PC-9 (cell line): ENCODE measurements at places on chromosomes 16 and 17.

DNA sequence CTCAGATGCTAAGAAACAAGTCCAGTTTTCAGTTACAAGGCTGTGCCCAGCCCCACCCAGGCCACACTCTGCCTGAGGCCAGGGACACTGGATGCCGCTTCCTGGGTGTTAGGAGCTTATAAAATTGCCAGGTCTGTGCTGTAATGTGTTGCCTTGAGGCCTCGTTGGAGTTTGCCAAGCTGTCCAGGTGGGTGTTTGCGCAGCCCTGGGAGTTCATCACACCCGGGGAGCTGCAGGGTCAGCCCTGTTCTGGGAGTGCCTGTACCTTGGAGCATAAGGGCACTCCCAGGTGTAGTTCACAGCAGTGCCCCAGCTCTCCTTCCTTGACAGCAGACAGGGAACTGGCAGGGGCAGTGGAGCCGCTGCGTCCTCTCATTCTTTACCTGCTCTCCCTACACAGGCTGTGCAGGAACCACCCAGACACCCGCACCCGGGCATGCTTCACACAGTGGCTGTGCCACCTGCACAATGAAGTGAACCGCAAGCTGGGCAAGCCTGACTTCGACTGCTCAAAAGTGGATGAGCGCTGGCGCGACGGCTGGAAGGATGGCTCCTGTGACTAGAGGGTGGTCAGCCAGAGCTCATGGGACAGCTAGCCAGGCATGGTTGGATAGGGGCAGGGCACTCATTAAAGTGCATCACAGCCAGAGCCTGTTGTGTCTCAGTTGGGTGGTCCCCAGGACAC, 1.6 kb downstream of the GFER start:
- peak; percentile 66 for DNase-seq

- peak; percentile 58 for DNase-seq
Observed at GRCh38 chr17:49407981-49408501, 6.6 kb downstream of the PHB1 start.

- DNase-seq: no peak
Observed at GRCh38 chr16:52466994-52467393, 79.9 kb downstream of the TOX3 start.

- DNase-seq: no peak
Observed at GRCh38 chr17:57761887-57762286, 16.8 kb upstream of the CCDC182 start.

- DNase-seq: no peak
Observed at GRCh38 chr16:4790871-4791270, 2.7 kb upstream of the SEPTIN12 start.

DNA sequence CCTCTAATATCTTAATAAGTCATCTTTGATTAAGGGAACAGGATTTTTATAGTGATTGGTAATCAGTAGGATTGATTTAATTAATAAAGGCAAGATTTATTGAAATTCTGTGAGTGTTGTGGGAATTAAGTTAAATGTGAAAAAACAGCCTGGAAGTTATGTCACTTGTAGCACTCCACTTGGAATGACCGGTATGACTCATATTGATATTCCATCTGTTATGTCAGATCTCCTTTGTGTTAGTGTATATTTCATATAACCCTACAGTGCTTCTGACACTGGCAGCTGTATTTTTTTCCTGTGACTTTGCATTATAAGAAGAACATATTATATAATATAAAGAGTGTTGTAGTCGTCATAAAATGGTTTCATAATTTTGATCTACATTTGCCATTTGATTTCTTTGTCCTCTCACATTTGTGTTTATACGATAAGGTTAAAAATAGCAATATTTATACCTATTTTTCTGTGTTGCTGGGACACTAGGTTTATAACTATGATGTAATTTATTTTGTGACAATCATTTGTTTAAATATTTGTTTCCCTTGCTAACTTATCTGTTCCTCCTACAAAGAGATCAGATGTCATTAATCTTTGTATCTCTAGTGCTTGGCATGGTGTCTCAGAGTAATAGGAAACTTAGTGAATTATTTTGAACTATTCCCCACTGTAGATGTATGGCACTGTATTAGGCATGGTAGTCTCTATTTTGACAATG, 249.0 kb downstream of the BCAS3 start:
- DNase-seq: no peak

DNA sequence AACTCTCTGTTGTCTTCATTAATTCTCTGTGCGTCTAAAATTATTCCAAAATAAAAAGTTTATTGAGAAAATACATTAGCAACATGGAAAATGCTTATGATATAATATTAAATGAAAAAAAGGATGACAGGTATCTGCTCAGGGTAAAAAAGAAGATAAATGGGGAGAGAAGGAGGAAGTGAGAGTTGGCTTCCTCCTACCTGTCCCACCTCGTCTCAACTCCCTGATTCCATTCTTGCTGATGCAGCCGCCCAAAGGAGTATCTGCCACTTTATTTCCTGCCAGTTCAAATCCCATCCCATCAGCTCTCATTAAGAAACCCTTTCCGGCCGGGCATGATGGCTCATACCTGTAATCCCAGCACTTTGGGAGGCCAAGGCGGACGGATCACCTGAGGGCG, 72.5 kb upstream of the ALOX12 start:
- no peak for DNase-seq

- no peak for DNase-seq
Observed at GRCh38 chr16:82050909-82051357, 15.9 kb downstream of the HSD17B2 start.

DNA sequence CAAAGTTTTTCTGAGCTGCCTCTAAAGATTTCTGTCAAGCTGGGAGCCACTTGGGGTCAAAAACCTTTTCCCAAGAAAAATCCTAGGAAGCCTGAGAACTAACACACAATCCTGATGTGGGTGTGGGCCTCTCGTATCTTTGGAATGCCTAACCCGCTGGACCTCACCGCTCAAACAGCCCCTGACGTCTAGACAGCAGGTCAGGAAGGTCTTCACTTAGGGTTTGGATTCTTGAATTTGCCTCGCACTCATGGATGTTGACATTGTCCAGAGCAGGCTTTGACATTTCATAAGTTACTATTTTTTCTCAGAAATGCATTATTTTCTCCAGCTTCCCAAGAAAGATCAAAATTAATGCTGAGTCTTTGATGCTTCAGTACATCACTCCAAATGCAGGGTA, 18.9 kb downstream of the TEX2 start:
- no peak for DNase-seq

DNA sequence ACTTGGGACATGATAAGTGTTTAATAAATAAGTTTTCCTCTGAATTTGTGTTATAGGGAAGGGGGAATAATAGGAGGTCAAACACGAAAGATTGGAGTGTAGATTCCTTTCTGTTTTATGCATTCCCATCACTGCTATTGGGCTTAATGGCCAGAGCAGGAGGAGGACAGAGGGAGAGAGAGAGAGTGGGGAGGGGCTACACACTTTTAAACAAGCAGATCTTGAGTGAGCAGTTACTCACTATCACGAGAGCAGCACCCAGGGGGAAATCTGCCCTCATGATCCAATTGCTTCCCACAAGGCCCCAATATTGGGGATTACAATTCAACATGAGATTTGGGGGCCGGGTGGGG, 505.0 kb downstream of the GRIN2A start:
- no peak for DNase-seq

DNA sequence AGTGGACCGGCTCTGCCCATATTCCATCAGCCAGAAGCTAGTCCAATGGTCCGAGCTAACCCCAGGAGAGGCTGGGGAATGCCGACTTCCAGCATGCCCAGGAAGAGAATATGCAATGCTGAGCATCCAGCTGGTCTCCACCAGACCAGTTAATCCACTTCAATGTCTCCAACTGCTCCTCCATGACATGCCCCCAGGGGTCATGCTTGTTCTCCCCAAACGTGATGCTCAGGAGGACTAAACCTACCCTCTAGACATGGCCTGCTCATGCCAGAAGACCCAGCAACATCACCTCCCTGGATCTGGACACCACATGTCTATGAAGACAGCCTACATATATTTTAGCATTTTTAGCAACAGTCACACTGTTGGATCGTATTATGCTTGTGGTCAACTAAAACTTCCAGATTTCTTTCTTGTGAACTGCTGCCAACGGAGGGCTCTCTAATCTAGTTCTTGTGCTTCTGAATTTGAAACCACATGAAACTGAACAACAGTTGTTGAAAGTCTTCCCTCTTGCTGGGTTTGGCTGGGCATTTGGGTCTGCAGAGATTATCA, 245.1 kb downstream of the SOX9 start:
- no peak for DNase-seq

GRCh38 chr16:23945243-23945642, 109.5 kb downstream of the PRKCB start:
- DNase-seq: no peak

DNA sequence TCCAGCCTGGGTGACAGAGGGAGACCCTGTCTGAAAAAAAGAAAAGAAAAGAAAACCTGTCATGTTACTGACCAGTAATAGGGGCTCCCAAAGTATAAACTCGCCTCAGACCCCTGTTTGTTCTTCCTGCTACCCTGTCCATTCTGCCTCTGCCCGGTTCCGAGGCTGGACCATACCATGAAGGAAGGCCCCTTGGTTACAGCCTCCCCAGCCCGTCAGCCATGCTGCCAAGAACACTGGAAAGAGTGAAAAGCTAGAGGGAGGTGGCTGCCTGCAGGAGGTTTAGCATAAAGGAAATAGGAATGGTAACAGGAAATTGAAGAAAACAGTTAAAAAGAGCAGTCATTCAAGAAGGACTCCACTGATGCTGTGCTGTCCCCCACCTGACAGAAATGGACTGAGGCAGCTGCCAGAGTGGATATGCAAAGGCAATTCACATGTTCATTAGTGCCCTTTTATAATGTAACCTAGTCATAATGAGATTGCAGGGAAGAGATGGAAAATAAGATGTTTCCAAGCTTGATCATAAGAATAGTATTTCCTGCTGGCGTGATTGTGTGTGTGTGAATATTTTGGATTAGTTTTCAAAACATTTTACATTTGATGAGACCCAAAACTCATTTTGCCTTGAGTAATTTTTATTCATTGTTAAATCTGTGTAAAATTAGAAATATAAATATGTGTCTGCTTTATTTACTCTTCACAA, 102.6 kb downstream of the GOSR1 start:
- no peak for DNase-seq

DNA sequence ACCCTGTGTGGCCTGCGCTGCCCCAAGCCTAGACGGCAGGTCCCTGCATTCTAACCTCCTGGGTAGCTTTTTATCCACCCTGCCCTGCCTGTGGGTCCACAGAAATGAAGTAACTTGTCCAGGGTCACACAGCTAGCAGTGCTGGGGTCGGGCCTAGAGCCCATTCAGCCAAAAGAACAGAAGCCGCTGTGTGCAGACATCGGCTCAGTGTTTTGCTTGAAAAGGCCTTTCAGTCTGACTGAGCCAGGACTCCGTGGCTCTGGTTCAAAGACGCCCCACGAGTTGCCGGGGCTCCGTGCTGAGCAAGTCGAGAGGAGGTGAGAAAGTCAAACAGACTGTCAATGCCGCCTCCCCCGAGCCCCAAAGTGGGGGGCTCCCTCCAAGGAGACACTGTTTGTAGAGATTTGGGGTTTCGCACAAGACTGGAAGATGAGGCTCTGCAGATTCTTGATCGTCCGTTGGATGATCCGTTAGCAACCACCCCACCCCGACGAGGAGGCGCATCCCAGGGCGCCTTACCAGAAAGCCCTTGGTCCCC, 226.2 kb downstream of the NTN1 start:
- DNase-seq: no peak

DNA sequence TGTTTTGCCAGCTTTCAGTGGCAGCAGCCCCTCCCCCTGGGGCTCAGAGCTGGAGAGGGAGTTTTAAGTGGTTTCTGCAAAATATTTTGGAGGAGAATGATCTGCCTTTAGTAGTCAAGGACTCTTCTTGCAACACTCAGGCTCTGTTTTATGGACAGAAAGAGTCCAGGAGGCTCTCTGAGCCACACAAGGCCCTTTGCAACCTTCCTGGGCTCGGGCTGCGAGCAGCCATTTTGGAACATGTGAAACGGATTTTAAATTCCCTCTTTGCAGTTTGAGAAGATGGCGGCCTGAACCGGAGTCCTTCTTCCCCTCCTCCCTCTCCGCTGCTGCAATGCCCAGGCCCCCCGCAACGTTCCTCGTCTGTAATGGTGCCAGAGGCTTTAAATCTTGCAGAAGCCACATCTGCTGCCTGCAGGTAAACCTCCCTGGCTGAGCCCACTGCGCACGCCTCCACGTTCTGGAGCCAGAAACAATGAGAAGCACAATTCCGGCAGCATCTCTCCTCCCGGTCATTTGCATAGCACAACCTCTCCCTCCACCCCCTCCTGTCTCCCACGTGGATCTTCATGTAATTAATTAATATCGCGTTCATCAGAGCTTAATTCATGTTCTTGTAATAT, 386.1 kb downstream of the SEC14L1 start:
- no peak for DNase-seq

DNA sequence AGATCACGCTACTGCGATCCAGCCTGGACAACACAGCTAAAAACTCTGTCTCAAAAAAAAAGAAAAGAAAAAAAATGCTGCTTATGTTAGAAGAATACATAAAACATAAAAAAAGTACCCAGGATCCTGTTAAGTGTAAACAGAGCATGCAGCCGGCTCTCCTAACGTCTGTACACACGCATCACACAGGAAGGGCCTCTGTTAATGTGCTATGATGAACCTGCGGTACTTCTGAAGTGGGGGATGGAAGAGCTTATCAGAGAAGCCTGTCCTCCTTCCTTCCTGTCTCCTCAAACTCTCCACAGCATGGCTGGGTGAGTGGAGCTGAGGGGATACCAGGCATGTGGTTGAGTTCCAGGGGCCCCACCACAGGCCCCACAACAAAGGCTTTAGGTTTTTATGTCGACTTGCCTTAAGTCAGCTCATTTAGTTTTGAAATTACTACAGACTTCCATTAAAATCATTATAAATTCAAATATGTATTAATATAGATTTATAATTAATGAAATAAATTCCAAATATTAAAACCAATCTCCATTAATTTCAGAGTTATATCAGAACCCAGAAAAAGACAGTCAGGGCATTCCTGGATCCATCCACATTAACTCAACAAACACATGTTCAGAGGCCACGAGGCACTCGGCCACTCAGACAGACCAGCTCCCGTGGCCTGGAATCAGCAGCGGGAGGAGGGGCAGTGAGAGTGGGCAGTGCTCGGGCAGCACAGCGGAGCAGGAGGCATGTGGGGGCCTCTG, 11.7 kb downstream of the CCDC57 start:
- no peak for DNase-seq
